ENCODE measurements at places on chromosomes 13 and 19.

GRCh38 chr19:8185343-8186068, 23.7 kb upstream of the CERS4 start:
- no peak for DNase-seq

GRCh38 chr13:59957438-59957837, 206.3 kb downstream of the DIAPH3 start:
- no peak for DNase-seq

- DNase-seq: no peak
These were observed 1.2 kb upstream of the TMEM147 start for GRCh38 chr19:35544110-35544802.

DNA sequence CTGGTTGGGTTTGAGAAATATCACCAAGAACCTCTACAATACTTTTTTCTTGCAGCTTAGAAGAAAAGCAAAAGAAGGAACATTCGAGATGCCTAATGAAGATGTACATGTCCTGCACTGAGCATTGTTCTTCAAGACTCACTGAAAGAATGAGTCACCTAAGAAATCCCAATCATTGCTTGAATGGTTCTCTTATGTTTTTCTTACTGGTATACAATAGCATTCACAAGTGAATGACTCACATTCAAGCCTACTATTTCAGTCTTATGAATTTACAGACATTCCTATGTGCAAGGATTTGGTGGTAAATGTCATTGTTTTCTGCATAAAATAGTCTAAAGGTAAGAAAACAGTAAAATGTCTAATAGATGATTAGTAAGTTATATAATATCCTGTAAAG, 594.6 kb downstream of the PCDH9 start:
- DNase-seq: no peak

DNA sequence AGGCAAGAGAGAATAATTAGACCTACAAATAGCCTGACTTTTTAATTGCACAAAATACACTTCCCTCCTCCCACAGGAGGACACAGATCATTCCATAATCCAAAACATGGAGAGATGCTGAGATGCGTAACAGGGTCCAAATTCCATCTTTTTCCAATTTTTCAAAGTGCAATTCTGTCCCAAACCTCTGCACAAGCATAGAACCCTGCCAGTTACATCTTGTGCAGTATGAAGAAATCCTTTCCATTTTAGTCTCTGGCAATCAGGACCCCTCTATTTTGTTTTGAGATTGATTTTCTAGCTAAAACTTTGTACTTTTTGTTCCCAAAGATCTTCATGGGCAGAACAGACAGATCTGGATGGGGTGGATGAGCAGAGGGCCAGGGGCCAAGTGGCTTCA, 209.2 kb downstream of the B3GLCT start:
- no peak for DNase-seq

GRCh38 chr19:45825263-45825605, 10.1 kb upstream of the RSPH6A start:
- no peak for DNase-seq

DNA sequence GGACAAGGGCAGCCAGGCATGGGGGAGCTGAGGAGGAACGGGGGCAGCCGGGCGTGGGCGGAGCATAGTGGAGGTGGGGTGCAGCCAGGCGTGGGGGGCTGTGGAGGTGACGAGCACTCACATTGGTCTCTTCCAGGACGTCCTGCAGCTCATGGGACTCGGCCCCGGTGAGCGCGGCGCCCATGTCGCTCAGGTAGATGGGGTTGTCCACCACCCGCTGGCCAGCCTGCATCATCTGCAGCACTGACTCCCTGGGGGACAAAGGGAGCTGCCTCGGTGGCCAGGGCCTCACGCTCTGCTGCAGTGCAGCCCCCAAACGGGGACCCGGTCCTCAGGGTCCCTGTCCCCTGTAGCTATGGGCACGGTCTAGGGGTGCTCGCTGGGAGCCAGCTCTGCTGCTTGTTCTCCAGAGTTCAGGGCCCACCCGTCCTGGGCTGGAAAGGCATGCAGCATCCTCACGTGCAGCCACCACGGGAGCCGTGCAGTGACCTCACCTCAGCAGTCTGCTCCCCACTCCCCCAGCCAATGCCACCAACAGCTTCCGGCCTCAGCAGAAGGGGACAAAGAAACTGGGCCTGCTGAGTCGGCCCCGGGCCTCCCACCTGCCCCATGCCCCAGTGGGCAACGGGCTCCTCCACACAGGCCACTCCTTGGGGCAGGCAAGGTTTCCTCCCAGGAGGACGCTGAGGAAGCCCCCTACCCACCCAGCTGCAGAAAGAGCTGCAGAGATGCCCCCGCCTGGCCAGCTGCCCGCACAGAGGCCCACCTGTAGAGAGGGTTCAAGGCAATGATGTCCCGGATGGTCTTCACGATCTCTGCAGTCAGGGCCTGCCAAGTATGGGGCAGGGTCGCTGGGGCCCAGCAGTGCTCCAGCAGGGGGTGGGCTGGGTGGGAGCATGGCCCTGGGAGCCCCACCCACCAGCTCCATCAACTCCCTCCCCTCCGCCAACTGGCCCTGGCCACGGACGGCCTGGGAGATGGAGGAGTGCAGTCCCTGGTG, 12.1 kb downstream of the LONP1 start:
- no peak for DNase-seq

GRCh38 chr13:100211016-100211710, 122.3 kb downstream of the PCCA start:
- no peak for DNase-seq

- DNase-seq: no peak
These were observed 45.8 kb downstream of the SLC7A9 start for GRCh38 chr19:32823747-32824102.

DNA sequence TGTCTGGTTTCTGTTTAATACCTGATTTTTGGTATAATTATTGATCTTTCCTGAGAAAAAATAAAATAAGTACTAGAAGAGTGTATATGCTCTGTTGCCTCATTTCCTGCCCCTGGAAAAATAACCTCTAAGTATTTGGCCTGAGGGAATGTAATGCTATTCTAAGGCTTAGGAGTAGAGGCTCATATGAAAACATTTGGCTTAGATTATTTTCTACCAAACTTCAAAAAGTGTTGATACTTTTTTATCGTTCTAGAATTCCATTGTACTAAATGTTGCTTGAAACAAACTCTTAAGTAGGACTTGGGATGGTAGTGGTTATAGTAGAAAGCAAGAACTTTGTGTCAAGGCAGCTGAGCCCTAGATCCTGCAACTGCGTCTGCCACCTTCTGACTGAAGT, 57.8 kb downstream of the COG3 start:
- DNase-seq: no peak

DNA sequence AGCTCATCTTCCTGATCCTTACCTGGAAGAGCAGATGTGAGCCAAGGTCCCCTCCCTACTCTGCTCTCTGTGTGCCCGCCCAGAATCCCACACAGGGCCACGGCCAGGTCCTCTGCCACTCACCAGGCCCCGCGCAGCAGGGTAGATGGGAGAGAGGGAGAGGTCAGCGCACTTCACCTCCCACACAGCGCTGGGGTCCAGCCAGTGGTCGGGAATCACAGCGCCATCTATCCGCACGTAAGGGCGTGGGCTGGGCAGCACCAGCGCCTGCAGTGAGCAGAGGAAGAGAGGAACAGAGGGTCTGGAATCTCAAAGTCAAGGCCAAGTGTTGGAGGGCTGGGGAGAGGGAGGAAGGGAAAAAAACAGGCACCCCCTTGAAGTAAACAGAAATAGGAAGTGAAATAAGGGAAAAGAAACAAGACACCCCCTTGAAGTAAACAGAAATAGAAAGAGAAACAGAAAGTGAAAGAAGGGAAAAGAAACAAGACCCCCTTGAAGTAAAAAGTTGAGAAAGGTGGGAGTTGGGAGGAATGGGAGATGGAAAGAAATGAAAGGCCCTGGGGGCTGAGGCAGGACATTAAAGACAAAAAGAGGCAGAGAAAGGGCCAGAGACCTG, 7.0 kb upstream of the PLA2G4C start:
- no peak for DNase-seq

- no peak for DNase-seq
These were observed 354.4 kb upstream of the ARGLU1 start for GRCh38 chr13:106922384-106922783.

DNA sequence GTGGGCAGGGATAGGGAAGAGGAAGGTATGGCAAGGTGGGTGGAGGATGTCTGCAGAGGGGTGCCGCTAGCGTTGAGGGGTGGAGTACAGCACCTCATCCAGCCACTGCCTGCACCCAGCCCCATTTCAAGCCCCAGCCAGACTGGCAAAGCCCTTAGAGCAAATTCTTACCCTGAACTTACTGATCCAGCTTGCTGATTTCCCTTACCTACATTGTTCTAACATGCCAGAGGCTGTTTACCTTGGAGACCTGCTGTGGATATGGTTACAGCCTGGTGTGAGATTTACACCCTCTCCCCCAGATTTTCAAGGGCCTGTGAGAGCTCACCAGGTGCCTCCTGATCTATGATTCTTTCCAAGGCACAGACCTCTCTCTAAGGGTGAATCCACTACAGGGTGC, 86.0 kb downstream of the ZNF726 start:
- no peak for DNase-seq

GRCh38 chr13:99997702-99998214, 16.2 kb downstream of the ZIC2 start:
- no peak for DNase-seq

DNA sequence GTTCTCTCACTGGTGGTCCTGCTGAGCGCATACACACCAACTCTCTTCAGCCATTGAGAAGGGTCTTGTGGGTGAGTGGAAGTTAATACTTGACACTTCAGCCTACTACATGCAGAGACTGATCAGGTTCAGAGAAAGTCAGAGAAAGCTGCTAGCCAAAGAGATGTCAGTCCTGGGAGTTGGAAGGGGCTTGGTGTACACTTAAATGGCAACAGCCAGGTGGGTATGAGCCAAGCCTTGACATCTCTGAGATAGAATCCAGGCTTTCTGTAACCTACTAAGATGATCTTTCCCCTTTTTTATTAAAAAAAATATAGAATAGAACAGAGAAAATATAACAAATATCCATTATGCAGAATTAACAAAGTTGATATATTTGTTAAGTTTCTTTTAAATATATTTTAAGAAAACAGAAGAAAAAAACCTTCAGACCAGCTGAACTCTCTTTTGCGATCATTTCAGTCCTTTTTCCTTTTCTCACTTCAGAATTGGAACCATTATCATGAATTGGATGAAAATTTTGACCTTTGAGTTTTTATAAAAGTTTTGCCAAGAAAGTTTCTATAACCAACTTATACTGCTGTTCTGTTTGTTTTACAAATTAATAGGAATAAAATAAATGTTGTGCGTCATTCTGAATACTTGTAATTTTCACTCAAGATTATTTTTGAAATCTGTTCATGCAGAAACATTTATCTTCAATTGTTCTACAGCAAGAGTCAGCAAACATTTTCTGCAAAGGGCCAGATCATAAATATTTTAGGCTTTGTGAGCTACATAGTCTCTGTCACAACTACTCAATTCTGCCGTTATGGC, 153.0 kb downstream of the RFC3 start:
- DNase-seq: no peak

DNA sequence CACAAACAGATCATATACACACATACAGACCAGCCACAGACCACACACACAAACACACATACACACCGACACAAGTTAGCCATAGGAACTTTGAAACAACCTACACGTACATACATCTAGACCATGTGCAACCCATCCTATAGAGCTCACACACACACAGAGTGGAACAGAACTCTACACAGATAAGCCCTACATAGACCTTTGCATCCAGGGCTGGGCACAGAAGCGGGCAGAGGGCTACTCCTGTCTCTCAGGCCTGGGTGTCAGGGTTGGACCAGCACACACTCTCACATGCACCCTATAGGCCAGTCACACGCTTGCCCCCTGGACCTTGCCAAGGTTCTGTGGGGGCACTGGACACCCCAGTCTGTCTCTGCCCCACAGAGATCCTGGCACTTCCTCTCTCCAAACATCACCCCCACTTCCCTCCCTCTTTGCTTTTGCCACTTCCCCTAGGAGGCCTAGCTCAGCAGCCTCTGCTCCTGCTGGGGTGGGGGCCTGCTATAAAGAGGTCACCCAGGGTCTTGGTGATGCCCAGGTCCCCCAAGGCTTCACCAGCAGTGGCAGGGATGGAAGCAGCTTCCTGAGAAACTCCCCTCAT, 5.8 kb upstream of the JUNB start:
- no peak for DNase-seq

GRCh38 chr19:16889366-16889882, 625 bp downstream of the F2RL3 start:
- no peak for DNase-seq

DNA sequence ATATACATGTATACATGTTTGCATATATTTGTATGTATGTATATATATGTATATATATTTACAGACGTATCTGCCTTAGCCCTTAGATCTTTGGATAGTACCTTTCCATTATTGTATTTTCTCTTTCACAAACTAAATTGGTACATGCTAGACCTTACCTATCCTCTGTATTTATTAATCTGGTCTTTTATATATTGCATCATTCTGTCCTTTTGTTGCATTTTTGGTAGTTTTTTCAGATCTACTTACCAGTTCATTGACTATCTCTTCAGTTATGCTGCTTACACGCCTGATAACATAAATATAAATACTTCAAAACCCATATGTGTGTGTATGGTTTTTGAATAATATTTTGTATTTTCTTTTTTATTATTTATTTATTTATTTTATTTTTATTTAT, 11.7 kb downstream of the ZNF613 start:
- no peak for DNase-seq

DNA sequence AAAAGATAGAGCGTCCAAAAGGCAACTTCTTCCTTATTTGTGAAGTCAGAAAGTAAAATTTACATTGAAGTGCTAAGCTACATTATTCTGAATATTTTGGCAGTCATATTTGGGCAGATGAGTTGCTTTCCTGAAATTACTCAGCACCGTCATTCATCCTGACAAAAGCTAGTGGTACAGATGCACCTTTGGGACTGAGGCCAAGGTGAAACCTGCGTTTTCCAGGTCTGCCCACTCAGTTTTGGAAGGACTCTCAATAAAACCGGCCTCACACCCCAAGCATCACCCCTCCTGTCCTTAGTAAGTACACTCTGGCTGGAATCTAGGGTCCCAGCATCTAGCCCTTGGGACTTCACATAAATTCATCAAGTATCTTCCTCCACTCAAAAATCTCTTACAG, 187.5 kb downstream of the TM9SF2 start:
- no peak for DNase-seq

DNA sequence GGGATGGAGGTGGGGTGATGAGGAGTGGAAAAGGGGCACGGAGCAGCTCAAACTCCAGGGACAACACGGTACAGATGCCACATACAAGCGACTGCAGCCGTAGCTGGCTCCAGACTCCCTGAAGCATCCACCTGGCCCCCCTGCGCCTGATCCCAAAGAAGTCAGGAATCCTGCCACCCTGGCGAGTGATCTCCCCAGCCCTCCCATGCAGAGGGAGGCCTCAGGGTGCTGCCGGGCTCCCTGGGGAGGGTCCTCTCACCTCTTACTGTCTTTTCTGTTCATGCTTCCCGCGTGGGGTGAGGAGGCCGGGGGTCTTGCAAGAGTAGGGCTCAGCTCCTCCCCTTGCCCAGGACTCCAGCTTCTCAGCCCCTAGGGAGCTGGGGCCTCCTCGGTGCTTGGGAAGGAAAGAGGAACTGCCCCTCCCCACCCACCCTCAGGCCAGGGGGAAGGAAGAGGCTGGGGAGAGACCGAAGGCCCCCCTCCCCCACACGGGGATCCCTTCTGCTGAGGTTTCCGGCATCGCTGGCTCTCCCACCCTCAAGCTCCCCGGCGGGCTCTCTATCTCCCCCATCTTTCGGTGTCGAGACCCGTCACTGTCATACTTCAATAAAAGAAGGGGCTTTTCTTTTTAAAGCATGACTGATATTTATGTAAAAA, at the start of gene RASGRP4:
RASGRP4 (minus strand) TSS at position 410 of the 657 bp plus-strand sequence; CDS start at position 282, 128 bp downstream.
- DNase-seq: peak; percentile 44

- DNase-seq: no peak
These were observed 186.1 kb downstream of the PCCA start for GRCh38 chr13:100274942-100275506.

All from activated CD4-positive, CD25-positive, alpha-beta regulatory T cell treated with anti-CD3 and anti-CD28 coated beads, Interleukin-2, amount 50 U/mL, for 72 hours (primary cell).